Activated CD4-positive, alpha-beta T cell treated with anti-CD3 and anti-CD28 coated beads, Interleukin-2, amount 50 U/mL, for 48 hours (primary cell): ENCODE measurements at places on chromosomes 16 and 17.

DNA sequence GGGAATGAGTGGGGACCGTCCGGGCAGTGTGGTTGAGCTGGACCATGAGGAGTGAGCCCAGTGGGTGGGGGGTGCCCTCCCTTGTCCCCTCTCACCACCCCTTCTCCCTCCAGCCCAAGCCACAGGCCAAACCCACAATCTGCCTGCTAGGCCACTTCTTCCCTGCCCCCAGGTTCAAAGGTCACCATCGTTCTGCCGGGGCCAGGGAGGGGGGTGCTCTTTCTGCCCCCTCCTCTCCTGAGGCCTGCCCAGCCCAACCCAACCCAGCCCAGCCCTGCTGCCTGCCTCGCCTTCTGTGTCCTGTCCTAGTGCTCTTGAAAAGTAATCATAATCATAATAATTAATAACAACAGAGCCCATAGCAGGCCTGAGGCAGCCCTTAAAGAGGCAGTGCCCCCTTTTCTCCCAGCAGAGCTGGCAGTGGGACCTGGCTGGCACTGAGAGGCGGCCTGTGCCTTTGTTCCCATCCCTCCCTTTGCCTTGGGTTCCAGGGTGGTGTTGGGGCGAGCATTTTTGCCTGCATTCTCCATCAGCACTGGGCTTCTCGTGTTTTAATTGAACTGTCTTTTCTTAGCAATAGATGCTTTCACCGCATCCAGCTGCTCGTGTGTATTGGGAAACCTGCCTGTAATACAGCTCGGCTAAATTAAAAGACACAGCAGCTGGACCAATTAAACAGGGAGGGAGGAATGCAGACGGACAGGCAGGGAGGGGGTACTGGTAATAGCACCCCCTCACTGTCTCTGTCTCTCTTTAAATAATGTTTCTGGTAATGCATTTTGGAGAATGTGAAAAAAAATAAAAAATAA is 46.8 kb downstream of the SREBF1 start:
- no peak for DNase-seq

DNA sequence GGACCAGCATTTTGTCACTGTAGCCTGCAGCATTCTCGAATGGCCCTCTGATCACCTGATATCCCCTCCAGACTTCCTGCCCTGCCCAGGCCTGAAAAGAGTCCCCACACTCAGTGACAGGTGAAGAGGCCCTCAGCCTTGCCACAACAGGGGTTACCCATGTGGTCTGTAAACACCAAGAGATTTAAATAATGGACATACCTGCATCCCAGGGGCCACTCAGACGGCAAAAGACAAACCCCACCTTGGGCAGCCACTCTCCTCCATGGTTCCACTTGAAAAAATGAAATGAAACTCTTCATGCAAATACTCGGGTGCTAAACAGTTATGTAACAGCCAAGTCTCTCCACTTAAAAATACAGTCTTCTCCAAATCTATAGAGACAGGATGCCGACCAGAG is 22.9 kb upstream of the PECAM1 start:
- no peak for DNase-seq

DNA sequence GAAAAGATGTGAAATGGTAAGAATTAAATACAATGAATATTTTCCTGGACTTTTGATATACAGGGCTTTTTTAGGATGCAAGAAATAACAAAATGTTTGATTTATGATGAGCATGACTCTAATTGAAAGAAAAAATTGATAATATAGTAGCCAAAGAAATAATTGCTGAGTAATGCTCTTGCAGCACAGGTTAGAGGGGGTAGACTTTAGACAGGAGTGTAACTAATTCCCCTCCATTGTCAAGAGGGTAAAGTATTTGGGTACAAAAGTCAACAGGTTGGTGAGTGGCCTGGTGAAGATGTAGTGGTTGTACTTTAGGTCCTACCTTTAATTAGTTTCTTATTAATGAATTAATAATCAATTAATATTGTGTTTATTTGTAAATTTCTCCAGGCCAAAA is 912.3 kb downstream of the KCNJ2 start:
- DNase-seq: no peak

DNA sequence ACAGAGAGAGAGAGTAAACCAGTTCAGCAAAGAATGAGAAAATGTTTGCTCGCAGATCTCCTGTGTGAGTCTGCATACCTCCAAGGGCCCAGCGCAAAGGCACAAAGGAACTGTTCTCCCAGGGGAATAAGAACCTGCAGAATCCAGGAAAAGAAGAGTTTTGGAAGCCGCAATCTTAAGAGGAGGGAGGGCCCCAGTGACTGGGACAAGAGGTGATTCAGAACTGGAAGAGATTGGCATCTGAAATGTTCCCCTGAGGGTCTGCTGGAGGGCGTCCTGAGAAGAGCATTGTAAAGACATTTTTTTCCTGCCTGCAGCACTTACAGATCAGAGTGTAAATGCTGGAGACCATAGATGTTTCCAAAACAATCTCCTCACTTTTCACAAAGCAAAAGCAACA is 6.1 kb downstream of the ATMIN start:
- DNase-seq: no peak

DNA sequence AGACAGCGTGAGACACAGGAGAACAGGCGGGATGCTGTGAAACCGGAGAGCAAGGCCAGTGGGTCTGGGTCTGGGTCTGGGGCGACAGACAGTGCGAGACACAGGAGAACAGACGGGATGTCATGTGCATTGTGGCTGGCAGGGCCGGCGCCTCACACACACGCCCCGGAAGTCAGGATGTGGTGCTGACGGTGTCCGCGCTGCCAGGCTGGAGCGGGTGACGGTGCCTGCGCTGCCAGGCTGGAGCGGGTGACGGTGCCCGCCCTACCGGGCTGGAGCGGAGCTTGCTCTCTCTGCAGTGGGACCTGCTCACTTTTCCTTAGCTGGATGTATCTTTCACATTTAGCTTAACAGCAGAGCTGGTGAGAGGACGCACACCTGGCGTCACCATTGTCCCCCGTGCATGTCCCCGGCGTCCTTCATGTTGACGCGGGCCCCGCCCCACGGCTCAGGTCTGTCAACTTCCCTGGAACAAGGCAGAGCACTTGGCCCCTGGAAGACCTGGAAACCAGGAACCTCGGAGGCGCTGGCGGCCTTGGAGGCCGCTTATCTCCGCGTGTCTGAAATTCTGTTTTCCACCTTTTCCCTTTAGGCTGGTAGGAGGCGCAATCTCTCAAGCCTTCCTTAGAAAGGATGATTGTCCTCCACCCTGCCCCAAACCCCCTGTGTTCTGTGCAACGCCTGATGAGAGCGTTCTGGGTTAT is 43.0 kb upstream of the ZNF750 start:
- DNase-seq: peak; percentile 78

GRCh38 chr17:62714016-62714777 is 86.7 kb downstream of the MRC2 start:
- DNase-seq: no peak

DNA sequence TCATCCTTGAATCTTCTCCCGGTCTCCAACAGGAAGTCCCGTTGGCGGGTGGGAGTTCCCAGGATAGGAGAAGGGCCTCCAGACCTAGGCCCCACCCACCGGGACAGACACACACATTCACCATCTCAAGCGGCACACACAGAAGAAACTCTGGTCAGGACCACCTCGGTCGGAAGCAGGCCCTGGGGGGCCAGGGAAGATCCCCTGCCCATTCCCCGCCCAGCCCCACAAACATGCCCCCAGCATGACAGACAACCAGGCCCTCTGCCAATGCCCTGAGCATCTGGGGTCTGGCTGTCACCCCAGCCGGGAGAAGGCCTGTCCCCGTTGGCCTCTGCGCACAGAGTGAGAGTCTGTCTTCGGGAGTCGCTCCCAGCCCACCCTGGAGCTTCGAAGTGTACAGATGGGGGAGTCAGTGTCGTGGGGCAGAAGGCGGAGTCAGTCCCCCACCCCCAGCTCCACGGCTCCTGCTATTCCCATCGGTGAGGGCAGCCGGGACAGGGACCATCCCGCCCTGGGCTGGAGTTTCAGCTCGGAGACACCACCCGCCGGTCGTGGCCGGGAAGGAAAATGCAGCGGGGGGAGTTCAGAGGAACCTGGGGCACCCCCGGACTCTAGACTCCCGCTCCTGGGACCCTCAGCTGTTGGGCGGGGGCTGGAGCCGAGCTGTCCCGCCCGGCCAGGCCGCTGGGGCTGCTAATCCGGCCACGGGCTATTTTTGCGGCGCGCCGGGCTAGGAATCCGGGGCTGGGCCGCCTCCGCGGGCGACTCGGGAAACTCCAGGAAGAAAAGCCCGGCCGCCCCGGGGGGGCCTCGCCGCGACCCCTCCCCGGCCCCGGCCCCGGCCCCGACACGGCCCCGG is 660 bp downstream of the RHBDF1 start:
- no peak for DNase-seq

DNA sequence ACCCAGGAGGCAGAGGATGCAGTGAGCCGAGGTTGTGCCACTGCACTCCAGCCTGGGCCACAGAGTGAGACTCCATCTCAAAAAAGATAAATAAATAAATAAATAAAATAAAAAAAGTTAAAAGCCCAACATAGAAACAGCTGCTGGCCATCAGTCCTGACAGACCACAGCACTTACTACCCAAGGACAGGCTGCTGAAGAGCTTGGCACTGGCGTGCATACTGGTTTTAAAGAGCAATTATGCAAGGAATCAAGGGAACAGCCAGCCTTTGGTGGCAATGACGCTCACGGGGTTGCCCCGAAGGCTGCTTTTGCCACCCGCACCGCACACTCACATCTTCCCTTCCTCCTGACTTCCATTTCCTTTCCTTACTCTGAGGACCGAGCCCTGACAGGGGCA is 4.2 kb downstream of the PLD6 start:
- no peak for DNase-seq

GRCh38 chr17:31568539-31568938 is 177.1 kb downstream of the RAB11FIP4 start:
- no peak for DNase-seq

DNA sequence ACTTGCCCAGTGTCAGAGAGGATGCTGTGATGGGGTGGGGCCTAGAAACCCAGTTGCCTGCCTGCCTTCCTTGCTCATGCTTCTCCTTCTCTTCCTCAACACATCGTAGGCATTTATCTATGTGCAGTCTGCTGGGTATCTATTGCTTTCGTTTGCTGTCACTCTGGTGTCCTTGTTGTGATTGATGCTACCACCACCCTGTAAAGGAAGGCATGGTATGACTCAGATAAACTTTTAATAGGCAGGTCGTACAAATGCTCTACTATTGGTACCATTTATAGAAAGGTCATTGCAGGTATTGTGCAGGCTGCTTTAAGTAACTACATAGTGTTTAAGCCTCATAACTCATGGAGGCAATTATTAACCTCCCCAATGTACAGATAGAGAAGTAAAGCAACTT is 368.9 kb downstream of the UTP18 start:
- no peak for DNase-seq

- no peak for DNase-seq
Measured at GRCh38 chr16:11635113-11635652, 33.1 kb upstream of the SNN start.

DNA sequence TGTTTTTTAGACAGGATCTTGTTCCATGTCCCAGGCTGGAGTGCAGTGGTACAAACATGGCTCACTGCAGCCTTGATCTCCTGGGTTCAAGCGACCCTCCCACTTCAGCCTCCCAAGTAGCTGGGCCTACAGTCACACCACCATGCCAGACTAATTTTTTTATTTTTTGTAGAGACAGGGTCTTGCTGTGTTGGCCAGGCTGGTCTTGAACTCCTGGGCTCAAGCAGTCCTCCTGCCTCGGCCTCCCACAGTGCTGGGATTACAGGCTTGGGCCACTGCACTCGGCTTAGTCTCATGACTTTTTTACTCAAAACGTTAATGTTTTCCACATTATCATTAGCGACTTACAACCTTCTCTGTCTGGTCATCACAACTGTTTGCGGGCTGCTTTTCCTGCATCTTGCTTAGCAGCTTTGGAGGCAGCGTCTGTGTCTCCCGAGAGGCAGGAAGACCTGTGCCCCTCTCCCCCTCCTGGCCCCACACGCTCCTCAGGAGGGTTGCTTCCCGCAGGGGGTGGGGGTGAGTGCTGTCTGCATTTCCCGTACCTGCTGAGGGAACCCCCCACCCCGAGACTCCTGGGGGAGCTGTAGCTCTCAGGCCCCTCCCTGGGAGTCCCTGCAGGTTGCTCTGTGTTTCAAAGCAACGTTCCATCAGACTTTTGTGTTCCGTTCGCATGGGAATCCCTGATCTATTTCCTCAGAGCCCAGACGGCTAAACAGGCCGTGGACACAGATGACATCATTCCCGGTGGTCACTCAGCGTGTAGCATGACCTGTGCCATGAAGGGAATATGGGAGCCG is 52.6 kb downstream of the PGS1 start:
- no peak for DNase-seq

DNA sequence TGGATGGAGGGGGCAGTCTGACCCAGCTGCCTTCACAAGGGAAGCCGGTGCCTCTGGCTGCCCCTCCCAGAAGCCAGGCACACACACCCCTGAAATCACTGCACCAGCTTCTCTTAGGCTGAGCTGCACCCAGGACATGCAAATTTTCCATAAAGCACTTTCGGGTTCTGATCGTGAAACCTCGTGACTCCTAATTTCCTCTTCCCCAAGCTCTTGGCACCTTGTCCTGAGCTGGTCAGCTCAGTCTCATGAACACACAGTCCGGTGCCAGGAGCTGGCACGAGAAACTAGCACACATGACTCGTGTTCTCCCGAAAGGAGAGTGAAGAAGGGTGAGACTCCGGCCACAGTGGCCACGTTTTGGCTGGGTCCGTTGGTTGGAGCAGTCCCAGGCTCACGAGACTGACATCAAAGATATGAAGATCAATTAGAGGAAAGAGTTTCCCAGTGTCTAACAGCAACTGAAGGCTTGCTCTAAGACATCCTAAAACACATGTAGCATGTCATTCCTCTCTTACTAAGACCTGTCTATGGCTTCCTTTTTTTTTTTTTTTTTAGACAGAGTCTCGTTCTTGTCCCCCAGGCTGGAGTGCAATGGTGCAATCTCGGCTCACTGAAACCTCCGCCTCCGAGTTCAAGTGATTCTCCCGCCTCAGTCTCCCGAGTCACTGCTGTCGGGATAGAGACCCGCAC is 9.2 kb upstream of the ABR start:
- no peak for DNase-seq

GRCh38 chr16:29807426-29808218 is 1.3 kb downstream of the MAZ start:
- peak; percentile 90 for DNase-seq

- DNase-seq: peak; percentile 33
Measured at GRCh38 chr17:7883781-7884386, 4.7 kb upstream of the CHD3 start.

GRCh38 chr16:68374246-68374805 is 63.5 kb downstream of the PRMT7 start:
- no peak for DNase-seq

GRCh38 chr17:18246880-18247612 is 11.5 kb downstream of the FLII start:
- peak; percentile 59 for DNase-seq

DNA sequence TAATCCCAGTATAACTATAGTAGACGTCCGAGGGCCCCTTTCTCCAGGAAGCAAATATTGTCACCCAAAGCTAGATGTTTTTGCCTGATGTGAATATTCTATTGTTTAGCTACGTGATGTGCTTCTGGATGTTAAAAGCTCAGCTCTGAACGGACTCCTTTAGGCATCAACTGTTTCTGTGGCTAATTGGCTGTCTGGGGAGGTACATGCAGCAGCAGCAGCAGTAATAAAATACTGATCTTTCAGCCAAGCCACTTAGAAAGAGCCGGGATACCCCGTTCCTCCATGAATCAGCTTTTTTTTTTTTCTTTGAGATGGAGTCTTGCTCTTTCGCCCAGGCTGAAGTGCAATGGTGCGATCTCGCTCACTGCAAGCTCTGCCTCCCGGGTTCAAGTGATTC is 43.0 kb downstream of the TRARG1 start:
- DNase-seq: no peak
